ENCODE measurements at places on chromosomes 2 and 18.
A peak's percentile ranks its signal among the peaks of the same experiment; 100 is the strongest.

- DNase-seq: no peak
These were observed 201.0 kb upstream of the SP5 start for GRCh38 chr2:170514140-170514539.

DNA sequence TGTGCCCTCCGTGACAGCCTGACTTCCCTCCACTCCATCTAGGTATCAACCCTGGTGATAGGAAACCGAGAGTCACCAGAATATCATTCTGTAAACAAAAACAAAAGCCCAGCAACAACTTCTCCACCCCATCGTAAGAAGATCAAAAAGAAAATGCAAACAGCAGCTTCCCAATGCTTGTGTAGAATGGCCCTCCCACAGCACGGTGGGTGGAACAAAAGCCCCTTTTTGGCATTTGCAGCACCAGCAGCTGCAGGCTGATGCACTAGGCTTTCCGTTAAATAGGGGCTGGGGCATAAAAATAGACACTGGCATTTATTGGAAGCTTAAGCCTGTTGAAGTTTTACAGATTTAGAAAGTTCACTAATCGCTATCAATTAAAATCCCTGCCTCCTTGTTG, 513.0 kb downstream of the GALR1 start:
- DNase-seq: no peak

DNA sequence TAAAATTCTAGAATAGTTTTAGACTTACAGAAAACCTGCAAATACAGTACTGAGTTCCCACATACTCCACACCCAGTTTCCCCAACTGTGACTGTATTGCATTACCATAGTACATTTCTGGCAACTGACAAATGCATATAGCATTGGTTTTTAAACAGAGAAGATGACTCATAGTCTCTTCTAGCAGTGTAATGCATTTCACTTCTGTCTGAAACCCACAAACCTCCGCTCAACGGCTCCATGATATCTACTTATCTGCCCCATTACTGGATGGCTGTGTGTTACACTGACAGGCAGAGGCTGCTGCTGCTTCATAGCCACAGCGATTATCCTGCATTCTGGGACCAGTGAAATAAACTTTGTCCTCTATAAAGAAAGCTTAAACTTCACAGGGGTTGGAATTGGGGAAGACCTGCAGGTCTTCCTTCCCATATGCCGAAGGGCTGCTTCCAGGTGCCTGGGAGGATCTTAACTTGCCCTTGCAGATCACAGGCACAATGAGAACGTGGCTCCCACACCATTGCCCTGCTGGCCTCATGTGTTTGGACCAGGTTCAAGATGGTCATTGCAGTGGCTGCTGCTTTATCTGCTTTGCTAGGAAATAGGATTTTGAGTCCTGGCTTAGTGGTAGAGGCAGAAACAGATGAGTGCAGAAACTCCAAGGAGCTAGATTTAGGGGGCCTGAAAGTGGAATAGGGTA, 742.6 kb upstream of the HS6ST1 start:
- no peak for DNase-seq

DNA sequence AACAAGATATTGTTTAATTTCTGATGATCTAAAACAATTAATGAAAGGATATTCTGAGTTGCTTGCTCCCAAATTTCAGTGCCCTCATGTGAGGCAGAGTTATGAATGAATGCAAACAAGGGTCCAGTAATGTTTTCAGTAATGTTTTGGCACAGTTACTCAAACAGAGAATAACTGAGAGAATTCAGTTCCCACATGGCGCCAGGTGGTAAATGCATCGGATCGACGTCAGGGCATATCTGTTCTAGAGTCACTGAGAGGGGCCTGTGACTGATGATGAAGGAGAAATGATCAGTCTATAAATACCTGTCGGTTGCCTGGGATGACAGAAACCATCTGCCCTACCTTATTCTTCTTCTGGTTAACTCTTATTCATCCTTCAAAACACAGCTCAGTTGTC, 81.4 kb downstream of the KCNS3 start:
- DNase-seq: no peak

- DNase-seq: no peak
These were observed 6.2 kb upstream of the SPEG start for GRCh38 chr2:219428469-219428868.

DNA sequence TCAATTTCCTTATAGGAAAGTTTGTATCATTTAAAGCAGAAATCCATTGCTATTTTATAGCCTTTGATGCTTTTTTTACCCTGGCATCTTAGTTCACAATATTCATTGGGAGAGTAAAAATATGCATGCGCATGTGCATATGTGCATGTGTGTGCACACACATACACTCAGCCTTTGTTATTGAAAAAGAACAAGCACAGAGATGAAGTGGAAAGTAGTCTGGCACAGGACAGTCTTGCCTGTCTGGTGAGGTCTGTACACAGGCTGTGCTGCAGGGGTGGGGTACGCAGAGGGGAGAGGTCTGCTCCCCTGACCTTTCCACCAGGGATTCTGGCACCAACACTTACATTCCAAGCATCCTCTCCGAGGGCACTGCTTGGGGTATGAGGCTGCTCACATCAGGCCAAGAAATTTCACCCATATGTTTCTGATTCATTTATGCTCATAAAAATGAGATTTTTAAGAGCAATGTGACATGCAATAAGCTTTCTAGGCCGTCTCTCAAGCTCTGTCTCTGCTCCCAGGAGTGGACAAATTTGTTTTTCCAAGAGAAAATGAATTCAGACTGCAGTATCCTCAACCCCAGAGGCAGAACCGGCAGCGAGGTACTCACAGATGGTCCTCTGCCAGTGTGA, 237.2 kb downstream of the INSIG2 start:
- DNase-seq: no peak

- DNase-seq: peak; percentile 21
These were observed at the start of gene AGAP1 for GRCh38 chr2:235493775-235494715. AGAP1 (plus strand) TSS chr2:235494043.

DNA sequence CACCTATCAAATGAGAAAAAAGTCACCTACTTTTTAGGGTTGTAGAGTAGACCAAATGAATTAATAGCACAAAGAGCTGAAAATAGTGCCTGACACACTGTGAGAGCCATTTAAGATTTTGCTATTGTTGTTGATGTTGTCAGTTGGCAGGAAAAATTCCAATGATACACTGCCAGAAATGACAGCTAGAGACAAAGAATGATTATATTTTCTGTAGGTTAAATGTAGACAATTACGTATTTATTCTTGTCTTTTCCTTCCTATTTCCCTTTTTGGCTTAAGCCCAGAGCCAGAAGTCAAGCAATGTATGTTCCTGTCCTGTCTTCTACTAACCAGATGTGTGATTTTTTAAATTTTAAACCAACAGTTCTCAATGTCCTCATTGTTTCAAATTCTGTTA, 17.2 kb downstream of the NRXN1 start:
- DNase-seq: no peak

- DNase-seq: no peak
These were observed 4.3 kb upstream of the RAB1A start for GRCh38 chr2:65134158-65134557.

GRCh38 chr2:212327171-212327809, 211.3 kb downstream of the ERBB4 start:
- DNase-seq: no peak

DNA sequence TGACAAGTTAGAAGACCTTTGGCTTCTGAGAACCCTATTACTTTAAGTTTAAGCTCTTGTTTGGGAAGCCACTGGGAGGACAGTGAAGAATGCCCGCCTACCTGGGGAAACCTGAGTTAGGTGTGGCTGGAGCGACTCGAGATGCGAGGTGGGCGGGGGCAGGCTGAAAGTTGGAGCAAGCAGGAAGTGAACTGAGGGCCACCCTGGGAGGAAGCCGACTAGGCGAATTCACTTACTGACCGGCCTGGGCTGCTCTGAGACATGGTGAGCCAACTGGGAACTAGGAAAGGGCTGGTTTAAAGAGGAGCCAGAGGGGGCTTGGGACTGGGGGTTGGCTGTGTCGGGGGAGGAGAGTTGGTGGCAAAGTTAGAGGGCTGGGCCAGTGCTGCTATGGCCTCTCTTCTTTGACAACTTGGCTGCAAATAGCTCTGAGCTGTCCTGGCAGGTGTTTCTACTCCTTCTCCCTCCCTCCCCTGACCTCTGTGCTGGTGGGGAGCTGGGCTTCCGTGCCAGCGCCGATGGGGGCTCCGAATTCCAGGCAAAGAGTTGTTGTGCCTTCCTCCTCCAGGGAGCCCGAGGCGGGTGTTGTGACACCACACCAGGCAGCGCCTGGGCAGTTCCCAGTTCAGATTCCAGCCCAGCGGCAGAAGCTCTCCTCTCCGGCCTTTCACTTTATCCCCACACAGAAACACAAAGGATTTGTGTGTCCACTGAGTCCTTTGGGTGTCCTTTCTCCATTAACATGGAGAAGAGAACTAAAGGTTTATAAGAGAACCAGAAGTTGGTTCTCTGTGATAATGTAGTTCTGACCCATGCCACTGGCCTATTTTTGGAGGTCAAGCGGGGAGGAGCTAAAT, at the start of gene VAMP8:
VAMP8 (plus strand) TSS at position 201 of the 857 bp plus-strand sequence; CDS start at position 262, 61 bp downstream.
- DNase-seq: peak; percentile 80

DNA sequence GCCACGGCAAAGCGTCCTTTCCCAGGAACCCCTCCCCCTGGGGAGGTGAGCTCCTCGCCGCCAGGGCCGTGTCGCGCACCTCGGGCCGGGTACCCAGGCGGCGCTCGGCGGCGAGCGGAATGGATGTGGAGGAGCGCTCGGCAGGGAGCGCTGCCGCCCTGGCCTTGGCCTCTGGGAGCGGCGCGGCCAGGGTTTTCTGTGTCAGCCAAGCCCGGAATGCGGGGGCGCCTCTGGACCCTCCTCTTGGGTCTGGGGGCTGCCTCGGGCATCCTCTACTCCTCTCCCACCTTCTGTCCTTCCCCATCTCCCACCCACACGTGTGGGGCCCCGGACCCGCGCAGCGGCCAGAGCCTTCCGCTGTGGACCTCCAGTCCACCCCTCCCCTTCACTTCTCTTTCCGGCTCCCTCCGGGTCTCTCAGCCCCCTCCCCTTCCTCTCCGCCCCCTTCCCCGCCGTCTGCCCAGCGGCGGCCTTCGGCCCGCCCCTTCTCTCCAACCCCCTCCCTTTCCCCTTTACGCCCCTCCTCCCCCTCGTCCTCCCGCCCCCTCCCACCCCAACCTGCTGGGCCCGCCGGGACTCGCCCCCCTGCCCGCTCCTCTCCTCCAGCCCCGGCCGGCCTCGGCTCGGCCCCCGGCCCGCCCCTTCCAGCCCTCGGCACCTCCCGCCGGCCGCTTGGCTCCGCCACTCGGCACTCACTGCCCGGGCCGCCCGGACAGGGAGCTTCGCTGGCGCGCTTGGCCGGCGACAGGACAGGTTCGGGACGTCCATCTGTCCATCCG, at the start of gene MERTK:
MERTK (plus strand) TSS at position 684 of the 779 bp plus-strand sequence. CDS start 129 bp downstream, outside the sequence.
- peak; percentile 67 for DNase-seq

- DNase-seq: no peak
These were observed 17.3 kb downstream of the ACVR1 start for GRCh38 chr2:157858846-157859245.

GRCh38 chr2:24568551-24568950, 77.5 kb downstream of the NCOA1 start:
- DNase-seq: no peak

DNA sequence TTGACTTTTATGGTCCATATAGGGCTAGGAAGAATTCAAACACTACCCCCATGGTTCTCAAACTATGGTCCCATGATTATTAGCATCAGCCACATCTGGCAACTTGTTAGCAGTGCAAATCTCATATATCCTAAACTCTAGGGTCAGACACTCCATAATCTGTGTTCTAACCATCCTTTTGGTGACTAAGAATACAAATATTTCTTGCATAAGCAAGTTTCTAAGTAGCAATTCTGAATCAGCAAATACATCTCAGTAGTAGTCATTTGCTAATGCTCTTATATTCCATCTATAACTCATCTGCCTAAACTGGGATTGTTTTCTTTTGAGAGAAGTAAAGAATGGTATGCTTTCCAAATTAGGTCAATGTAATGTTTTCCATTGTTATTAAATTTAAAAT, 447.3 kb downstream of the TMX3 start:
- DNase-seq: no peak

- no peak for DNase-seq
These were observed 171.5 kb downstream of the CELF4 start for GRCh38 chr18:37393945-37394609.

- DNase-seq: no peak
These were observed 110.4 kb downstream of the DTNA start for GRCh38 chr18:34820360-34821065.

- no peak for DNase-seq
These were observed 109.0 kb upstream of the SLC35G4 start for GRCh38 chr18:11500153-11501122.

DNA sequence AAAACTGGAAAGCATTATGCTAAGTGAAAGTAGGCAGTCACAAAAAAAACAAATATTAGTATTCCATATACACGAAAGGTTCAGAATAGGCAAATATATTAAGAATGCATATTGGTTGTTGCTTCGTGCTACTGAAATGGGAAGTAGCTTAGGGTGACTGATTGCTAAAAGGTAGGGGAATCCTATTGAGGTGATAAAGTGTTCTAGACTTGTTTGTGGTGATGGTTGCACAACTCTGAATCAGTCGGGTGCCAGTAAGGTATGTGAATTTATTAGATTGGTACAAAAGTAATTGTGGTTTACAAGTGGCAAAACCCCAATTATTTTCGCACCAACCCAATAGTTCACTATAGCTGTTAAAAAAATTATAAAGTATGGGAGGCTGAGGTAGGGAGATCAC, 20.7 kb downstream of the USP34 start:
- no peak for DNase-seq

- DNase-seq: no peak
These were observed 716.8 kb downstream of the EPHA4 start for GRCh38 chr2:220855296-220855695.

DNA sequence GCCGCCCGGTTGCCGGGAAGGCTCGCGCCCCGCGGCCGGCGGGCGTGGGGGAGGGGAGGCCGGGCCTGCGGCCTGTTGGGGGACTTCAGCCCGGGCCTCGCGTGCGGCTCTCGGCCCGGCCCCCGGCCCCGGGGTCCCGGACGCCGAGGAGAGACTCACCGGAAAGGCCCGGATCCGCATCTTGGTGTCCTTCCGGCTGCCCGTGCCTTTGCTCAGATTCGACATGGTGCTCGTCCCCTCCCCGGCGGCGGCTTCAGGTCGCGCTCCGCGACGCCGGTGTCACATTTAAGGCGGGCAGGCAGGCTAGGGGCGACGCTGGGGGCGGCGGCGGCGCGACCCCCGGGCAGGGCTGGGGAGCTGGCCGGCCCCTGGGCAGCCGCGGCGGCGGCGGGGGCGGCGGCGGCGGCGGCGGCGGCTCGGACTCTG, 365 bp downstream of the CUL3 start:
- peak; percentile 69 for DNase-seq

Data from CD4-positive, alpha-beta T cell treated with Interleukin-17A for 4 hours (primary cell).